ENCODE measurements at places on chromosomes 3 and 15.

DNA sequence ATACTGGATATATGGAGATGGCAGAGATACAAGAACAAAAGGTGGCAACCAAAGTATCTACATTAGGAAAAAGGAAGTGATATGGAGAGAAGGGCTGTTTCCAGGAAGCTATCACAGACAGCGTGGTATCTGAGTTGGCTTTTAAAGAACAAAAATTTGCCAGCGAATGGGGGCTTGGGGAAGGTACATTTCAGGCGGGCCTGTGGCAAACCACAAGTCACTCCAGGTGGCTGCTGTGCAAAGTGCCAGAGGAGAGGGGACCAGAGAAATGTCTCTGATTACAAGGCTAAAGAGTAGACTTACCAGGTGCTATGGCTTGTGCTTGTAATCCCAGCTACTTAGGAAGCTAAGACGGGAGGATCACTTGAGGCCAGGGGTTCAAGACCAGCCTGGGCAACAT is 91.1 kb downstream of the MSL2 start:
- DNase-seq, result no peak

DNA sequence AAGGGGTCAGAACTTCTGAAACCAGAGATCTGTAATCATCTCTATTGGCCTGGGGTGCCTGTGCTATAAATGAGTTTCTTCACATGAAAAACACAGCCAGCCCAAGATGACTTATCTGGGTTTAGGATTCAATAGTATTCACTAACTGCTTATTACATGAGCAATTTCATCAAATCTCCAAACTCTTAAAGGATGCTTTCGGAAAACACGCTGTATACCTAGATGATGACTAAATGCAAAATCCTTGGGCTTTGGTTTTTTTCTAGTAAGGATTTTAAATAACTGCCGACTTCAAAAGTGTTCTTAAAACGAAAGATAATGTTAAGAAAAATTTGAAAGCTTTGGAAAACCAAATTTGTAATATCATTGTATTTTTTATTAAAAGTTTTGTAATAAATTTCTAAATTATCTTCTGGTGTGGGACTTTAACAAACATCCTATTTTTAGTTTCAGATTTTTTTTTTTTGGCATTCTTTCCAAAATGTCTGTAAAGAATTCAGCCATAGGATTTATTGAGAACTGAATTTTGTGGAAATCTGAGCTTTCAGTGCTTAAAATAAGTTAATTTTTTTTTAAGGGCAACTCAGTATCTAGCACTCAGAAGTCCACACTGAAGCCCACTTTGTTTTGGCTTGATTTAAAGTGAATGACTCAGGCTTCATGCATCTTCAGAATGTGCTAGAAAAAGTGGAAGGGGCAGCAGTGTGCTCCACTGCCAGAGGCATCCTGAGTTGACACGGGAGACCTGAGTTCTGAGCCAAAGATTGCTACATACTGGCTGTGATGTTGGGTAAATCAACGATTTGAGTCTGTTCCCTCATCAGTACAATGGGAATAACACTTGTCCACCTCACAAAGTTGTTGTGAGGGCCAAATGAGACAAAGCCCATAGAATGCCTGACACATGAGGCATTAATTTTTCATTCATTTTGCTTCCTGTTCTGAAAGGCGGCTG is 18.7 kb downstream of the TMEM43 start:
- DNase-seq, result no peak

DNA sequence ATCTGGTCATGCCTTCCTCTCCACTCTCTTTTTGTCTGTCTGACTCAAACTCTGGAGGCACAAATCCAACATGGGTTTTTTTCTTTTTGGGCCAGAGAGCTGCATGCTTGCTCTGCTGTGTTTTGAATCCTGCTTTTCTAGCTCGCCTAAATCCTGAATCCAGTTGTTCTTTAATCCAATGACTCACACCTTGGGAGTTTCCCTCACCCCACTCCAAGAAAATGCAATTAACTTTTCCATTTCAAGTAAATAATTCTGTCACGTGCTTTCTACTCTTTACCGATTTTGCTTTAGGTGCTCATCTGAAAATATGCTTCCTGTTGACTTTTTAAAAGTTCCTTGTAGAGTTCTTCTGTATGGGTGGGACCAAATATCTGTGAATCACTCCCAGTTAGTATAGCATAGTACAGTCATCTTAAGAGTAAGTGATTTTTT is 47.6 kb downstream of the SLMAP start:
- DNase-seq, result no peak

DNA sequence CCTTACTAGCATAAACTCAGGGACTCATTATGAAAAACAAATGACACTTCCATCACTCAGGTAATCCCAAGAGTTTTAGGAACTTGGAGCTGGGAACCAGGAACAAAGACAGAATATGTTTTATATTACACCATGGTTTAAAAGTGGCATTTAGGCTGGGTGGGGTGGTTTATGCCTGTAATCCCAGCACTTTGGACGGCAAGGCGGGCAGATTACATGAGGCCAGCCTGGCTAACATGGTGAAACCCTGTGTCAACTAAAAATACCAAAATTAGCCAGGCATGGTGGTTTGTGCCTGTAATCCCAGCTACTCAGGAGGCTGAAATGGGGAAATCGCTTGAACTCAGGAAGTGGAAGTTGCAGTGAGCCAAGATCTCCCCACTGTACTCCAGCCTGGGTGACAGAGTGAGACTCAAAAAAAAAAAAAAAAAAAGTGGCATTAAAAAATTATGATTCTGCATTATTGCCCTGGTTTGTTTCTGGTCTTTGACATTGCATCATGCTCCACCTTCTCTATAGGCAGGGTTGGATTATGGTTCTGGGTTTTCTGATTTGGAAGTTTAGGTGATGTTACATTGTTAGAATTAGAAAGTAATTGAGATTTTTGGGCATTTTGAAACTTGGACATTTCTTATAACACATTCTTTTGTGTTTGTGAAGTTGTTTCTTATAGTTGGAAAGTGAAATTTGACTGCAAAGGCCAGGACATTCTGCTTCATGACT is 19.0 kb downstream of the SQOR start:
- no peak for DNase-seq

DNA sequence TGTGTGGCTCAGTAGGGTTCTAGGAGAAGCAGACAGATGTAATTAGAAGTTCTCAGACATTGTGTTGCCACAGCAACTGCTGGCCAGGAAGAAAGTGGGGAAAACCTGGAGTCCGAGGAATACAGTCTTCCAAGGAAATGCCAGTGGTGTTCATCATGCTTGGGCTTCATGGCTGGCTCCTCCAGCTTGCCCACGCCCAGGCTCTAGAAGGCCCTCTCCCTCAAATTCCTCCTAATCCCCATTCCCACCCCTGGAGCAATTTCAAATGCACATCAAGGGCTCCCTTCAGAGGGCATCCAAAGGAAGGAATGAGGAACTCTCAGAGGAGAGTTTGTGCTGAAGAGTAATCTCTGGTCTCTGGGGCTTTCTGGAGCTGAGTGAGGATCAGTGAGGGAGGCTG is 21.9 kb downstream of the FSTL1 start:
- no peak for DNase-seq

DNA sequence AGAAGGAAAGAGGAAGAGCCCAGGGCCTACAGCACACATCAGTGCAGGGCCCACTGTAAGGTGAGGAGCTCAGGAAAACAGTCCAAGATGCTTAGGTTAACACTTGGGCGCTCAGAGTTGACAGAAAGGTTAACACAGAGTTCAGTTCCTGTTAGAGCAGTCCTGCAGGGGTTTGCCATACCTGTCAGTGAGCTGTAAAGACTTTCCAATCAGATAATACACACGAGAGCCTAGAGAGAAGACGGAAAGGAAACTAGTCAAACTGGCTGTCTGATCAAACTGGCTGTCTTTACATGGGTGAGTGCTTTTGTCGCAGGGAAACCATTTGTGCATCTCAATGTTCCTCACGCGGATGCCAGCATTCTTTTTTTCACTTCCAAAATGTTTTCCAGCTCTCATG is 61.4 kb upstream of the ARHGEF26 start:
- DNase-seq, result no peak

DNA sequence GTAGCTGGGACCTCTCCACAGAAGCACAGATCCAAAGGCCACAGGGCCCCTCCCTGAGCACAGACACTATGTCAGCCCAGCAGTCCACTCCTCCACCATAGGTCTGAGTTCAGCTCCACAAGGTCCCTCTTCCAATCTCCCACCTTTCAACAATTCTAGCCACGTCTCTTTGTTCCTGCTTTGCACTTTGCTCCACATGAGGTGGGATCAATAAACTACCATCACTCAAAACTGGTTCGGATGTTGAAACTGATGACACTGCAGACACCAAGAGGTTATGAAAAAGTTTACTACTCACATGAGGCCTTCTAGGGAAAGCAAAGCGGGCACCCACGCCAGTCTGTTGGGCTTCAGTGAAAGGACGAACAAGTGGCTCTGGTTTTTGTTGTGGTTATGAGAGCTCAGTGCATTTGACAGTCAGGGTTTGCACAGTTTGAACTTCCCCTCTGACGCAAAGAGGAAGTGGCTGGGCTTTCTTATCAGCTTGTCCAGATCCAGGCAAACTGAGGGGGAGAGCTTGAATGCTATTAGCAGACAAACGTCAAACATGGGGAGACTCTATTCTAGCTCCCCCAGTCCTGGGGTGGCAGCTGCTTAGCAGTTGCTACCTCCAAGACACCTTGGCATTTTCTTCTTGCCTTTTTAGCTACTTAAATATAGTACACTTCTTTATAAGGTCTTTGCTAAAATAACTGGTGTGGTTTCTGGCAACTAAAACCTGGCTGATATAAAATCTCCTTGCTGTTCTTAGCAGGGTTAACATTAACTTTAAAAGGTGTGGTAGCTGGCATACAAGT is 37.8 kb downstream of the ZNF445 start:
- peak; percentile 55 for DNase-seq

- no peak for DNase-seq
These were observed 82.0 kb downstream of the KCNMB2 start for GRCh38 chr3:178618197-178618596.

- DNase-seq, result no peak
These were observed 35.9 kb upstream of the DNAJC13 start for GRCh38 chr3:132381348-132381944.

- DNase-seq, result peak; percentile 26
These were observed 575 bp upstream of the PCYT1A start for GRCh38 chr3:196288141-196288460.

GRCh38 chr3:168080499-168081170 is 15.1 kb downstream of the GOLIM4 start:
- DNase-seq, result no peak

DNA sequence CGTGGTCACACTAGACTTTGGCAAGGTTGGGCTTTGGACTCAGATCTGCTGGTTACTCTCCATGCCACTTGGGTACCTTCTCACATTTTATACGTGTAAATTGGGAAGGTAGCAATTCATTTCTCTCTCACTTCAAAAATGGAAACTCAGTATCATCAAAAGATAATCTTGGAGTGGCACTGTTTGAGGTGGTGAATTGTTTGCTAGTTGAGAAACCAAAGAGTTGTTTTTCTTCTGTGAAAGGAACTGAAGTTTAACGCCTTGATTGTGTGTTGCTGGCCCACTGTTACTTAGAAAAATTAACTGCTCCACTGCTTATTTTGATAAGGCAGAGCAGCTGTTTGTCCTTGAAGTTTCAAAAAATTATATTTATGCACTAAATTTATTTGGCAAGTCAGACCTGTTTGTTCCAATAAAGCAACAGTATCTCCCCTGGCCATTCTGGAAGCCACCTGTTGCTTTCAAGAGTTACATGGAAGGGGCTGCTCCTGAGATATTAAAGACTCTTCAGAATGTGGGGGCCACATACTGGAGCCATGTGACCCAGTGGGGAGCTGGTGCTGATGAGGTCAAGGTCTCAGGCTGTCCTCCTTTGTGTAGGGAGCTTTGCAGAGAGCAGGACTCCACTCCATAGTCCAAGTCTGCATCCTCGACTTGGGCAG is 16.2 kb downstream of the PLCL2 start:
- DNase-seq, result no peak

DNA sequence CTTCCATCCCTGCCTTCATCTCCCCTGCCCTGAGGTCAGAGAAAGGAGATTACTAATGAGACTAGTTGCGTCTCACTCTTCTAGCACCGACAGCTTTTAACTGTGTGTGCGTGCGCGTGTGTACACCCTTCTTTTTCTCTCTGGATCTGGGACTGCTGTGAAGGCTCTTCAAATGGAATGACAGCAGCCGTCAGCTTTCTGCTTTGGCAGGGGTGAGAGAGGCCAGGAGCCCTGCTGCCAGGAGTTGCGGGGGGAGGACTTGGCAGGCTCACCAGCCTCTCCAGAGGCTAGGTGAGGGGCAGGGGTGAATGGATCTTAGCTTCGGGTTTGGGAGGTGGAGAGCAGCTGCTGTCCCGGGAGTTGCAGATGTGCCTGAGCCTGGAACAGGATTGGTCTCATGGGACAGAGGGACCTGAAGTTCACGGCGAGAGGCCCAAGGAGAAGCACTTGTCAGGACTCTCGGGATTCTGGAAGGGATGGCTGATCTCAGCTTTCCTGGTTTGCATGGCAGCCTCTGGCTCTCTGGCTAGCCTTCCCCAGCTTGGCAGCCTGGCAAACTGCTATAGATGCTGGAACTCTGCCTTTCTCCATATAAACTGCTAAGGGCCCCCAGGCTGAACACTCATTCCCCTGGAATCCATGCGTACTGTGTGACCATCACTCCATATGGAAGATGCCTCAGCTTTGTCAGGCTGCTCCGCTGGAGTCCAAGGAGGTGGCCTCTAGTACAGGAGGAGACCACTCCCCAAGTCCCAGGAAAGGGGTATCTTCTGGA is 16.6 kb downstream of the TEX264 start:
- DNase-seq, result no peak

- DNase-seq, result no peak
These were observed 6.0 kb upstream of the HERC1 start for GRCh38 chr15:63839722-63840121.

DNA sequence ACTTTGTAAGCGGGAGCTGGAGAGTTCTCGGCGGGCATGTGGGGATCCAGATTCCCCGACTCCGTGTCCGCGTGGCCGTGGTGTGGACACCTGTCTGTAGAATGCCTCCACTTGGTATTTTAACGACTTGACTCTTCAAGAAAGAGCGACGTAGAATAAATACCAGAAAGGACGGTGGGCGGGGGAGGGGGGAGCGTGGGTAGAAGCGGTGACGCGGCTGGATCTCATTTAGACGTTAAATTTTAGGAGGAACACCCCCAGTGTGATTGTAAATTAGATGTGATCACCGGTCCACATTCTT is 620 bp upstream of the PYGO1 start:
- DNase-seq, result no peak

GRCh38 chr15:66996094-66996493 is 69.3 kb upstream of the SMAD3 start:
- no peak for DNase-seq

DNA sequence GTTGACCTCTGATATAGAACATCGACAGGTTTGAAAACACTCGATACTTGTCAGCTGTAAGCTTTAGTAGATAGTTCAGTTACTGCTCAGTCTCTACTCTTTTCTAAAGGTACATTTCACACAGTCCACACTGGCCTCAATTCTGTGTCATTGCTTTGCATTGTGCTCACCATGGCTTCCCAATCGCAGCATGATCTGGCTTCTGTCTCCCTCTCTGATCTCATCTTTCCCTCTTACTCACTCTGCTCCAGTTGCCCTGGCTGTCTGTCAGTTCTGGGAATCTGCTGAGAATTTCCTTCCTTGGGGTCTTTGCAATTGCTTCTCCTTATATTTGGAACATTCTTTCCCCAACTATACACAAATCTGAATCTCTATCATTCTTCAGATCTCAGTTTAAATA is 80.6 kb downstream of the GTF2E1 start:
- no peak for DNase-seq
